ENCODE measurements at places on chromosomes 5 and 9.
A peak's percentile ranks its signal among the peaks of the same experiment; 100 is the strongest.

DNA sequence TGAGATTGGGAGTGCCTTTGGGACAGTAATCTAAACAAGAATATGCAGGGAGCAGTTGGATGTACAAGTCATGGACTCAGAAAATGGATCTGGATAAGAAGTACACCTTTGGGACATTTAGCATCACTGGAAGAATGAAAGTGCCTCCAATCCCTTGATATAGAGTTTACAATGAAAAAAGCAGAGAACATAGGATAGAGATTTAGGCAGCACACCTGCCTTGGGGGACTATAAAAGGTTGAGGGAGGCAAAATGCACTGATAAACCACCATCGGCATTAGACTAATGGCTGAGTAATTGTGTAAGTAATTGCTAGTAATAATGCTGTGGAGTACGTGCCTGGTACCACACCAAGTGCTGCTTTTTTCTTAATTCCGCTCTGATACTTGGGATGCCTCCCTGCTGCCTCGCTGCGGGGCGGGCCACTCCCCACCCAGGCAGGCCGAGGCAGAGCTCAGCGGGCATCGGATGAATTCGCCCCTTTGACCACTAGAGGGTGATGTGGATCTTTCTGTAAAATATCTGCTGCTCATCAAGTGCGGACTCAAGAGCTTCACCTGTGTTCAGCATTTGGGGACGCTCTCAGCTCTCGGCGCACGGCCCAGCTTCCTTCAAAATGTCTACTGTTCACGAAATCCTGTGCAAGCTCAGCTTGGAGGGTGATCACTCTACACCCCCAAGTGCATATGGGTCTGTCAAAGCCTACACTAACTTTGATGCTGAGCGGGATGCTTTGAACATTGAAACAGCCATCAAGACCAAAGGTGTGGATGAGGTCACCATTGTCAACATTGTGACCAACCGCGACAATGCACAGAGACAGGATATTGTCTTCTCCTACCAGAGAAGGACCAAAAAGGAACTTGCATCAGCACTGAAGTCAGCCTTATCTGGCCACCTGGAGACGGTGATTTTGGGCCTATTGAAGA is 99.9 kb downstream of the ANKRD18B start:
- DNase-seq: peak; percentile 83

DNA sequence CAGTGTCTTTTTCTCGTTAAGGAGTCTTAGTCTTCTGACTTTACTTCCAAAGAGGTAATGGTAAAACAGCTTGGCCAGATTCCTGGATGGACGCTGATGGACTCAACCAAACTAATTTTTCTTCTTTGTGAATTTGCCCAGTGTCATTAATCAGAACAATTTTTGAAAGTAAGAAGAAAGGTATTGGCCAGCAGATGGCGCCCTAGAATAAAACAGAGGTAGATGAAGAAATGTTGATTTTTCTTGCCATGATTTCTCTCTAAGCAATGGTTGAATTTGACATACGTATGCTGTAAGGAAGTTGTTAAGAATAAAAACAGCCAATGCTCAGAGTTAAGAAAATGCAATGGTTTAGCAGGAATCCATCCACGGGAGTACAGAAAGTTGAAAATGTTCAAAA is 500.0 kb downstream of the DIRAS2 start:
- DNase-seq: peak; percentile 53

GRCh38 chr9:124208571-124208970 is 49.2 kb upstream of the NEK6 start:
- peak; percentile 38 for DNase-seq

- DNase-seq: no peak
These were observed 133.9 kb downstream of the PLK2 start for GRCh38 chr5:58326022-58326421.

DNA sequence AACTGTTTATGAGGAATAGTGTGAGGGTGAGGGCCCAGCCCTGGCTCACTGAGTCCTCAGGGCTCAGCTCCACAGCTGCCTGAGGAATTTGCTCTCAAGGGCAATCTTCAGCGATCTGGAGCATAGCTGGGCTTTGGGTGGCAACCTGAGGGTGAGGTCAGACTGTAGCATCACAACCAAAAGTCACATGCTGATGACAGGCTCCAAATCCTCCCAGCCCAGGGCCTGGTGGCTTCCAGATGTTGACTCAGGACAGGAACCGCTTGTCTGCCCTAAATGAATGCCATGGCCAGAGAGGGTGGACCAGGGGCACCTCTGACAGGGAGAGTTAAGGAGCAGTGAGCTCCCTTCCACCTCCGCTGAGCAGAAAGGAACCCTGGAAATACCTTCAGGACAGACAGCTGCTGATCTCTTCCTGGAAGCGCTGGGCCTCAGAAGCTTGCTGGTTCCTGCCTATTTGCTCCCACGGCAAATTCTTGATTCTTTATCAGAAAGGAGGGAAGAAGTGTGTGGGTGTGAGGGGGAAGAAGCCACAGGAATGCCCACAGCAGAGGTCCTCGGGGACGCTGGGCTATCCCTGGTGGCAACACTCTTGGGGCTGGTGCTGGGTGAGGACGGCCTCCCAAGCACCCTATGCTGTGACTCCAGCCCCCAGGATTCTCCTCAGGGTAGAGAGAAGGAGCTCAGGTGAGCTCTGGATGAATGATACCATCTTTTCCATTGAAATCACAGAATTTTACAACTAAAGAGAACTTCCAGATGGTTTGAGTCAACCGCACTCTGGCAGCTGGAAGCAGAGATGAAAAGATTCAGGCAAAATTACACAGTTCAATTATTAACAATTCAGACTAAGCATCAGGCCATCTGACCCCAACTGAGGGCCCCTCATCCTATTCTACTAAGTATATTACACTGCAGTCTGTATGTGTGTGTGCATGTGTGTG is 13.8 kb upstream of the CTSL start:
- DNase-seq: no peak

GRCh38 chr5:65061974-65062353 is 293.2 kb downstream of the CWC27 start:
- DNase-seq: no peak

- no peak for DNase-seq
These were observed 52.0 kb downstream of the GLRA1 start for GRCh38 chr5:151872701-151873100.

DNA sequence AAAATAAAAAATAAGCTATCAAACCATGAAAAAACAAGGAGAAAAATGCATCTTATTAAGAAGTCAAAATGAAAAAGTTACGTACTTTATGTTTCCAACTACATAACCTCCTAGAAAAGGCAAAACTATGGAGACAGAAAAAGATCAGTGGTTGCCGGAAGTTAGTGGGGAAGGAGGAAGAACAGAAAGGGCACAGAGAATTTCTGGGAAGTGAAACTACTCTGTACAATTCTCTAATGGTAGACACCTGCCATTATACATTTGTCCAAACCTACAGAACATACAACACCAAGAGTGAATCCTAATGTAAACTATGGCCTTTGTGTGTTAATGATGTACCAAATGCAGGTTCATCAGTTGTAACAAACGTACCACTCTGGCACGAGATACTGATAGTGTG is 25.3 kb downstream of the SMU1 start:
- DNase-seq: no peak

DNA sequence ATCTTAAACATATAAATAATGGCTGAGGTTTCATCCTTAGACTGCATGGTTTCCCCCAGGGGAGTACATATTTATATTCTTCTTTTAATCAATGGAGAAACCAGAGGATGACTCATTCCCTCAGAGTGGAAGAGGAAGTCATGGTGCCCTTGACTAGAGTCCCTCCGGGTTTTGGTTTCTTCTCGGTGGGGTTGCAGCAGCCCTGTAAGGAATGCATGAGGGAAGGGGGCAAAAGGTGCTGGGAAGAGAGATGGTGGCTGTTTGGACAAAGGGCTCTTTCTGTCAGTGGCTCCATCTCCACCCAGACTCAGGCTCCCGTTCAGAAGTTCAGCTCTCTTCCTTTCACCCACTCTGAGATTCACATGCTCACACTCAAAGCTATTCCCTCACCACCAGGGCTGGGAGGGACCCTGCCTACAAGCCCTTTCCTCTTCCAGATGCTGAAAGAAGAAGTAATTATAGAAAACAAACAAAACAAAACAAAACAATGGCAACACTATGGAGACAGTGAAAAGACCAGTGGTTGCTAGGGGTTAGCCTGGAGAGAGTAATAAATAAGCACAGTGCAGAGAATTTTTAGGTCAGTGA is 129.8 kb upstream of the IL12B start:
- peak; percentile 31 for DNase-seq

GRCh38 chr9:71515107-71515506 is 253.2 kb downstream of the CEMIP2 start:
- no peak for DNase-seq

GRCh38 chr5:91373600-91373999 is 9.5 kb downstream of the ARRDC3 start:
- no peak for DNase-seq

GRCh38 chr5:5367739-5368138 is 54.7 kb upstream of the ICE1 start:
- no peak for DNase-seq

- DNase-seq: no peak
These were observed 43.6 kb downstream of the MAP3K1 start for GRCh38 chr5:56858777-56859442.

DNA sequence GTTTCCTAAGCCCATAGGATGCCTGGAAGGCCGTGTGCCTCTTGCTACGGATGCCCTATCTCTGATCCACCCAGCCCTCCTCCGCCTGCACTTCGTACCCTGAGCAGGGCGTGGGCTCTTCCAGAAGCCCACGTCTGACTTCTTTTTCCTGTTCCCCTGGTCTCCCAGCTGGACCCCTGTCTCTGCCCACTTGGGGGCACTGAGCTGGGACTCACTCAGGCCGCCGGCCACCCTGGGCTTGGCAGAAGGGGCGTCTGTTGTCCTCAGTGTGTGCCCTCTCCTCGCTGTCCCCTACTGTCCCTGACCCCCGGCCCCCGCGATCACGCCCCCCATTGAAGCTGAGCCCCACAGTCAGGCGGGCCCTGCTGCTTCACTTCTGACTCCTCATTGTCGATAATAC is 22.0 kb upstream of the RXRA start:
- DNase-seq: no peak

GRCh38 chr9:98992885-98993569 is 49.3 kb downstream of the COL15A1 start:
- no peak for DNase-seq

- DNase-seq: peak; percentile 71
These were observed 269.1 kb downstream of the FANCC start for GRCh38 chr9:95048225-95049087.

DNA sequence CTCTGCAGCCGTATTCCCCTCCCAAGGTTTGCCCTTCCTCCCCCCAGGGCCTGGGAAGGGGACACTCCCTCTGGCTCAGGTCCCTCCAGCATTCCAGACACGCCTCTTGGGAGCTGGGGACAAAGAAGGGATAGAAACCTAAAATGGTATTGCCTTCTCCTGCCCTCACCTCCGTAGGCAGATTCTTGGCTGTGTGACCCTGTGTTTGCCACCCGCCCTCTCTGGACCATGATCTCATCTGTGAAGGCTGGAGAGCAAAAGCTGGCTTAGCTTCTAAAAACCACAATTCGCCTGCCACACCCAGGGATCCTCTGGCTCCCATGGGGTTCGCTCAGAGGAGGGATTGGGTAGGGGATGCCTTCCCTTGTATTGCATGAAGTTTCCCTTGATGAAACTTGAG is 7.7 kb downstream of the AQP3 start:
- no peak for DNase-seq

- DNase-seq: no peak
These were observed 67.6 kb downstream of the C9orf50 start for GRCh38 chr9:129553277-129553676.

- no peak for DNase-seq
These were observed 311.1 kb downstream of the RFX3 start for GRCh38 chr9:3214741-3215140.

- DNase-seq: no peak
These were observed 290.0 kb downstream of the ARRDC3 start for GRCh38 chr5:91092859-91093783.

- no peak for DNase-seq
These were observed 288.5 kb downstream of the PJA2 start for GRCh38 chr5:109121225-109121624.

DNA sequence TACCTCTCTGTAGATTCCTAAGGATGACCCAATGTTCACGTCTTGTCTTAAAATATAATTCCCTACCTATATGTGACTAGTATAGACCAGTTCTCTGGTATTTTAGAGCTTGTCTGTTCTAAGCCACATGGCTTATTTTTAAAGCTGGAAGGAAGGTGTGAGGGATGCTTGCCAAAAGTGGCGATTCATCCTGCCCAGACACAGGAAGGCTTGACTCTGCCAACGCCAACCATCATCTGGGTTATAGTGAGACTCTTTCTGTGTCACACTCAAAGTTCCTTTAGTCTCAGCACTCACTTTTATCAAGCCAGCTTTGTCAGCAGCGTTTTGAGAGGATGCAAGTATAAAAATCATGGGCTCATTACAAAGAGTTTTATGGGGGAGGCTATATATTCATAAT is 500.0 kb downstream of the PTPRD start:
- DNase-seq: no peak

DNA sequence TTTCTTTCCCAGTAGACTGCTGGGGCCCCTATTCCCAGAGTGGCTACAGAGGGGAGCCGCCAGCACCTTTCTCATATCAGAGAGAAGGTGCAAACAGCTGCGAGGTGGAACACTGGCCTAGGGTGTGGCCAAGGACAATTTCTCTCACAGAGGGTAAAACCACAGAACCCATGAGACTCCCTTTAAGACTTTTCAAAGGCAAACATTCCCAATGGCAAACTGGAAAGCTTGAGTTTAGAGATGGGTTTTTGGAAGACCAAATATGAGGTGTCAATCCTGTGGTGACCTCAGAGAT is 335.1 kb upstream of the PIK3R1 start:
- DNase-seq: no peak

GRCh38 chr5:158812408-158812807 is 287.3 kb downstream of the EBF1 start:
- peak; percentile 59 for DNase-seq

- no peak for DNase-seq
These were observed 129.1 kb downstream of the DOCK8 start for GRCh38 chr9:343773-344172.

- DNase-seq: no peak
These were observed 44.3 kb downstream of the CAMK2A start for GRCh38 chr5:150245111-150245789.

- no peak for DNase-seq
These were observed 106.0 kb downstream of the ADRB2 start for GRCh38 chr5:148932355-148932935.

DNA sequence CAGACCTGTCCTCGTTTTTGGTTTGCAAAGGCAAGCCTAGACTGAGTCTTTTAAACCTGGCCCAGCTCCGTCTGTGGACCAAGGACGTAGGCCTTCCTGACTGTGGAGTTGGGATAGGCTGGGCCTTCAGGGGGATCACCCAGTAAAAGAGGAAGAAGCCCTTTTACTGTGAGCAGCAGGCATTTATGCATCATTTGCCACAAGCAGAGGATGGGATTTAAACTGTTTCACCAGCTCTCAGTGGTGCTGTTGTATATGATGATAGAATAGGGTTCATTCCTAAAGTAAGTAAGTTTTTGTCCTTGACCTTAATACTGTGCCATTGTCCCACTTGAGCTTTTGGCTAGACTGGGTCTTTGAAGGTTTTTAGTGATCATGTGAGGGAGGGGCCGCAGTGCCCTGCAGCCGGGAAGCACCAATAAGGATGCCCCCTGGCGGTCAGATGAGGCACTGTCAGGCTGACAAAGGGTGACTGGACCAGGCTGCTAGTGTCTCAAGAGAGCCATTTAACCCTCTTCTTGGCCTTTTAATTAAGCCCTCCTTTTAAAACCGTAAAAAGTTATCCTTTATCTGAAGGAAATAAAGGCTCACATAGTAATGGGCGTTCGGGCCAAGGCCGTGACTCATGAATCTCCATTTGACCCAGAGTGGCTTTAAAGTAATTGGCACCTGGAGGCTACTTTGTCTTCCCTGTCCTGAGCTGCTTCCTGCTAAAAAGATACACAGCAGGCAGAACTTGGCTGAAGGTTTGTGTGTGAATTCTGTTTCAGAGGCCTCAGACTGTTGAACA is 74.0 kb downstream of the UBAP1 start:
- peak; percentile 79 for DNase-seq
